ENCODE measurements at places on chromosomes 7 and 10.

DNA sequence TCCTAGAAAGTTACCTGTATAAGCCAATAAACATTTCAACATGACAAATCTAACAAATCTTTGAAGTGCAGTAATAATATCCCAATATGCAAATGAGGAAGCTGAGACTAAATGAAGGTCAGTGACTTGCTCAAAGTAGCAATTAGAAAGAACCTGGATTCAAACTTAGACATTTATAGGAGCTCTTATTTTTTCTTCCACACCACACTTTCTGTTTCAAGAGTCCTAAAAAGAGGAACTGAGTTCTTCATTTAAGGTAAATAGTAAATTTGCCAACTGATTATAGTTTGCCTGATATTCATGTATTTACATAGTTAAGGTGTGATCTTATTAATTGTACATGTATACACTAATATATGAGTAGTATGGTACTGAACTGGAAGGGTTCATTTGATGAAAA, 44.0 kb downstream of the KLHDC10 start:
- DNase-seq, result no peak

DNA sequence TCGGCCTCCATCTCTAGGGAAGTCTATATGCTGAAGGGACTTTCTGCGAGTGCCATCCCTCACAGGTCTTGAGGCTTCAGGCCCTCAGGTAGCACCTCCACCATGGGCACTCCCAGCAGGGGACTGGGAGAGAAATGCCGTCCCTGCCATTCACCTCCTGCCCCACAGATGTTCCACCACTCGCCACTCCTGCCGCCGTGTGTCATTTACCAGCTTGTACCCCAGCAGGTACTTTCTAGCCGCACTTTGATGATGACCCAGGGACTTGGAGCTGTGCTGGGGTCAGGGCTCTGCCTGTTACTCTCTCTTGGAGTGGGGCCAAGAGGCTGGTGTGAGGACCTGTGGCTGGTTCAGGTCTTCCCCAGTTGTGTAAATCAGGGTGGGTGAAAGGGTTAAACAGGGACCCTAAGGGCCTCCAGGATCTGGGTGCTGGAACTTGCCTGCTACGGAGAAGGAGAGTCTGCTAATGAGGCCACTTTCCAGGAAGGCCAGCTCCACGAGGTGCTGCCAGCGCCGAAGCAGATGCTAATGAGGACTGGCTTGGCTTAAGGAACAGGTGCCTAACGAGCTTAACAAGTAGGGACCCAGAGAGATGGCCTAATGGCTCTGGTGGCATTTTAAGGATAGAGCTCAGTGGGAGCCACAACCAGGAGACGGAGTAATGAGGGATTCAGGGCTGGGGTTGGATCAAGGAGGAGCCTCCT, 32.4 kb downstream of the CRHR2 start:
- DNase-seq, result no peak

DNA sequence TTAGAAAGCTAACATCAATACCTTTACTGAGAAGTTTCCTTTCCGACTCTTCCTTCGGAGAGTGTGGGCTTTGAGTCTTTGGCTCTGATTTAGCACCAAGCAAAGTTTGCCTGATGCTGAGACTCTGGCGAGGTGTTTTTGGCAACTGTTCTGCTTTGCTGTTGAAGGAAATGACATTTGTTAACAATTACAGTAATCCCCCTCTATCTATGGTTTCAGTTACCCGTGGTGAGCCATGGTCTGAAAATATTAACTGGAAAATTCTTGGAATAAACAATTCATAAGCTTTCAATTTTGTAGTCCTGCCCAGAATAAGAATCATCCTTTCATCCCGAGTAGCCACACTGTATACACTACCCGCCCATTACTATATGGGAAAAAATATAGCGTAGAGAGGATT, 126.3 kb downstream of the ARHGAP21 start:
- DNase-seq, result no peak

DNA sequence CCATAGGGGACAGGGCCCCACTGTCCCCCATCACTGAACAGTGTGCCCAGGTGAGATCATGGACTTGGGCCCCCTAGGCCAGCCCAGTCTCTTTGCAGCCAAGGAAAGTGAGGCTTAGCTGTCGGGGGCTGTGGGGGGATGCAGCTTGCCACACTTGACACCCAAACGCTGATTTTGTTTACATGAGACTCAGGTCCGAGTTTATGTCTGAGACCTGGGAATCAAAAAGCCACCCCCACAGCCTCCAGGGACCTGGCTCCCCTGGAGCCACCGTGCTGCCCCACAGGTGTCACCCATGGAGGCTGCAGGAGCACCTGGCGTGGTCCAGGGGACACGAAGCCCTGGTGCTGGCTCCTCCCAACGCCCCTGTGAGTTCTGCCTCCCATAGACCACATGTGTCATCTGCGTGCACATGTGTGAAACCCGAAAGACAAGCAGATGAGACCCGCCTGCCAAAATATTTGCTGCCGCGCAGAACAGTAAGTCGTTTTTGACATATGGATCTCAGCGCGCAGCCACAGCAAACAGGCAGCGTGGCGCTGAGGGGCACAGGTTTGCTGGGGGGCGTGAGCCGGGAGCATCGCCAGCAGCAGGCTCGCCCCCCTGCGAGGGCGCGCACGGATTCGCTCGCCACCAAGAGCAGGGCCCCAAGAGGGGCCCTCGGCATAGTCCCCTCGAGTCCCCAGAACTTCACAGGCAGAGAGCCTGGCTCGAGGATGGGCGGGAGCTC, 112.3 kb downstream of the LHPP start:
- no peak for DNase-seq

GRCh38 chr10:48505394-48506112, 99.3 kb downstream of the ARHGAP22 start:
- no peak for DNase-seq

All from activated T-cell treated with anti-CD3 and anti-CD28 coated beads for 1 hour (primary cell).